ENCODE measurements at places on chromosomes 2 and 18.

DNA sequence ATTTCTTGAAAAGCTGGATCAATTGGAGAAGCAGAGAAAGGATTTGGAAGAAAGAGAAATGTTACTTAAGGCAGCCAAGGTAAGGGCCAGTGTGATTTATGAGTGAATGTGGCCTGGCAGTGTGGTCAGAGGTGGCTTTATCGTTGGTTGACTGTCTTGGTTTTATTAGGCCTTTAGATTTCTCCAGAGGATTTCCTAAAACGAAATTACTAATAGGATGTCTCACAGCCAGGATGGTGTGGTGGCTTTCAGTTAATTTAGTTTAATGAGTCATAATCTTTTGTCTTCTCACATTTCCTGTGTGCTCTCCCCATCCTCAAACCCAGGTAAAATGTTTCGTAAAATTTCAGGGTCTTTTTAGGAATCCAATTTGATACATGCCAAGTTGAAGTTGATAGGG, 100.8 kb downstream of the TAF4B start:
- DNase-seq = no peak

DNA sequence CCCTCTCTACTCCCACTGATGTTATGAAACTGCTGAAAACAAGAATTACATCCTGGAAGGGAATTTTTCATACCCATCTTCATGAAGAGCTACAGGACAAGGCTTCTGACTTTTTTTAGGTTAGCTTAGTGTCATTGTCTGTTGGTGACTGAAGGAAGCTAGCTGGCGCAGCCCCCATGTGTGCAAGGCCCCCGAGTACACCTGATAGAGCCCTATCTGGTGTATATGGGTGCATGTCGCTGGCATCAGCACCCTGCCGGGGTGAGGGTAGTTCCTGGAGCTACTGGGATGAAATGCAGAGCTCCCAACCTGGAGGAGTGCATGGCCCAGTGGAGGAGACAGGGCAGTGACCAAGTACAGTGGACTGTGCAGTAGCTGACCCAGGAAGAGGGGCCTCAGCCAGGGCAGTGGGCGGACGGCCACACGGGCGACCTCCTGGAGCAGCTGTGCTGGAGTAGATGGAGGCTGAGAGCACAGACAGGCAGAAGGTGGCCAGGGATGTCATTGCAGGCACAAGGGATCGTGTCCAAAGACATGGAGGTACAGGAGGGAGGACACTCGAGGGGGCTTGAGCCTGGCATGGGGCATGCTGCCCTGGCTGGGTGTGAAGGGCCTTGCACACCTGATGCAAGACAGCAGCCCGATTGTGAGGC, 12.1 kb downstream of the IMPA2 start:
- no peak for DNase-seq

- peak; percentile 88 for DNase-seq
Measured at GRCh38 chr2:96265349-96265839, 403 bp downstream of the TMEM127 start.

GRCh38 chr2:210954386-210954907, 398.0 kb downstream of the CPS1 start:
- peak; percentile 75 for DNase-seq

DNA sequence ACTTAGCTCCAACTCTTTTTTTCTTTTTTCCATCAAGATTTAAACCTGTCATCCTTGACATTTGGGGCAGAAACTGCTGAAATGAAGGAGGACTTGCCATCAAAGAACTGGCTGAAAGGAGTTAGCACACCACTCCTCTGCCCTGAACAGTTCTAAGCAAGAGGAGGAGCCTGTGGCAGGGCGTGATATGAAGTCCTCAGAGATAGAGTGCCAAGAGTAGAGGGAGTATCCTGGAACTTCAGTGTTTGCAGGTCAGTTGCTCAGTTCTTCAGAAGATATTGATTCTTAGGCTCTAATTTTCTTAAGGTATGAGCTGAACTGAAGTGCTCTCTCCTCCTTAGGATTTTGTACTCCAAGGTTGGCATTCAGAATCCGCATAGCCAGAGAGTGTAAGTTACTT, 15.2 kb downstream of the NABP1 start:
- no peak for DNase-seq

DNA sequence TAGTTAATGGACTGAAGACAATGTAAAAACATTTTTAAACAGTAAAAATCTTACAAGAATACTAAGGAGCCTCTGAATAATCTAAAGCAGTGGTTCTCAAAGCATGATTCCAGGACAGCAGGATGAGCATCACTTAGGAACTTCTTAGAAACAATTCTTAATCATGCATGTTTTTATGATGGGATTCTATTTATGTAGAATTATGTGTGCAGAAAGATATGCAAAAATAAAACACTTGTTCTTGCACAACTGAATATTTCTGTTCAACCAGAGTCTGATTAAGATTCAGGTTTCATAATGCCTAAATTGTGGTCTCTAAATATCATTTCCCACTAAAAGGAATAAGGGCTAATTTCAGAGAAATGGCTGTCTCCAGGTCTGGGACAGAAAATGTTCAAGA, 69.2 kb upstream of the MTIF2 start:
- DNase-seq = no peak

- no peak for DNase-seq
Measured at GRCh38 chr18:37222354-37222998, 343.1 kb downstream of the CELF4 start.

GRCh38 chr2:60446413-60447267, 106.8 kb downstream of the BCL11A start:
- DNase-seq = no peak

DNA sequence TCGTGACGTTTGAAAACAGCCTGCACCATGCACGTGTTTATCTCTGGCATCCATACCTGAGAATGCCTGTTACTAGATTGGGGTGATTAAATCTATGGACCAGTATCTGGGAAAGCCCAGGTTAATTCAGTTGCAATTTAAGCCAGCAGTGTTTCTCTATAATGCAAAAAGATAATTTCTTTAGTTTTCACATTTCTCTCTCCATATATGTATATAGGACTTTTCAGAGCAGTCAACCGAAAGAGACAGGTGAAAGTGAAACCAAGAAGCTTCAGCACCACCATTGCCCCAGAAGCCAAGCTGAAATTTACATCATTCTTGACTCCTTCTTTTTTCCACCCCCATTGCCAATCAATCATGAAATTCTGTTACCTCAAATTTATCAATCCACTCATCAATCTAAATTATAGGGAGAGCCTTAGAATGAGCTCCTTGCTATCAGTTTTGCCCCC, 2.7 kb upstream of the LRP2 start:
- DNase-seq = no peak

- no peak for DNase-seq
Measured at GRCh38 chr2:68620772-68621171, 22.6 kb upstream of the PROKR1 start.

DNA sequence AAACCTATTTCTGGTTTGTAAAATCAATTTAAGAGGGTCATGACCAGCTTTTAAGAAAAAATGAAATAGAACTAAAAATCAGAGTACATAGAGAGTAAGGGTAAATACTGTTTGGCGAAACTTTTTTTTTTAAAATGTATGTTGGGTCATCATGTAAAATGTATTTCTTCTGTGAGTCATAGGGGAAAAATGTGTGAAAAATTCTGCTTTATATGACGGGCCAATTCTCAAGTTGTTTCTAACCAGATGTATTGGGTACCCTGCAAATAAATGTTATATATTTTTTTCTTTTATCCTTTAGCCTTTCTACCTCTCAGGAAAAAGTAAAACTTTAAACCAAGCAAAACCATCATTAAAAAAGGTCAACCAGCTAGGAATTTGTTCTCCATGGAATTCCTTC, 13.9 kb downstream of the AFTPH start:
- no peak for DNase-seq

GRCh38 chr2:136666-137065, 90.4 kb upstream of the FAM110C start:
- no peak for DNase-seq

GRCh38 chr18:23887493-23887892, 127.1 kb upstream of the TTC39C start:
- peak; percentile 30 for DNase-seq

DNA sequence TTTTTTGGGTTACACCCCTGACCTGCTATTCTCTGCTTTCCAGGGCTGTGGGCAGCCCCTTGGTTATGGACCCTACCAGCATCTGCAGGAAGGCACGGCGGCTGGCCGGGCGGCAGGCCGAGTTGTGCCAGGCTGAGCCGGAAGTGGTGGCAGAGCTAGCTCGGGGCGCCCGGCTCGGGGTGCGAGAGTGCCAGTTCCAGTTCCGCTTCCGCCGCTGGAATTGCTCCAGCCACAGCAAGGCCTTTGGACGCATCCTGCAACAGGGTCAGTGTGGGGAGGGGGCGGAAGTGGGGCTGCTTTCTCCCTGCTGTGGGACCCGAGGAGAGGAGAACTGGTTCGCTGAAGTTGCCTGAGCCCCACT, 9.7 kb upstream of the WNT10A start:
- no peak for DNase-seq

GRCh38 chr2:177029075-177029474, 183.5 kb upstream of the HNRNPA3 start:
- DNase-seq = no peak

DNA sequence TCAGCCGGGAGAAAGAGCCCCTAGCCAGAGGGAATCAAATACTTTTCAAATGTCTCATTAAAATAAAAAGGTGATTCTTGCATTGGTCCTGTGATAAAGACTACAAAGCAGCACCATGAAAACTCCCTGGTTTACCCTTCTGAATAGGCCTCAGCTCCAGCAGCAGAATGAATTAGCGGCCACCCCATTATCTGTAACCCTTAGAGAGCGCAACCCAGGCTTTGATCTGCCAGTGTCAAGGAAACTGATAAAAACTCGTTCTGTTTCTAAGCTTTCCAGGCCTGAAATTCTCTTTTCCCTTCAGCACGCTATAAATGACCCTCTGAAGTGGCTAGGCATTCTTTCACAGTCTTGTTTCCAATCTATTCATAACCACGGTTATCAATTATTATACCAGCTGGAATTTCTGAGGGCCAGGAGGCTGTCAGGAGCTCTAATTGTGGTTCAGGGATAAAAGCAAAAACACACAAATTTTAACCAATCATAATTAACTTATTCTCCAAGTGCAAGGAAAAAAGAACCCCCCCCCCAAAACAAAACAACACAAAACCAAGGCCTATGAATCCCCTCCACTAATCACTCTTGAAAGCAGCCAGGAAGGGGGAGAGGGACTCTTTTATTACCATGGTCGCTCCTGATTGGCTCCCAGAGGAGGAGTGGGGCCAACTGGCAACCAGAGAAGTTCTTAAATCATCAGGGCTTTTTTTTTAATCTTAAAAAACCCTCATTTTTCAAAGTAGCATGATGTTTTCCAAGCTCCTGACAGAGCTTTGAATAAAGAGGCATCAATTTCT, 258.9 kb downstream of the CYRIA start:
- no peak for DNase-seq

GRCh38 chr2:85659324-85659981, 8.5 kb downstream of the SFTPB start:
- no peak for DNase-seq

DNA sequence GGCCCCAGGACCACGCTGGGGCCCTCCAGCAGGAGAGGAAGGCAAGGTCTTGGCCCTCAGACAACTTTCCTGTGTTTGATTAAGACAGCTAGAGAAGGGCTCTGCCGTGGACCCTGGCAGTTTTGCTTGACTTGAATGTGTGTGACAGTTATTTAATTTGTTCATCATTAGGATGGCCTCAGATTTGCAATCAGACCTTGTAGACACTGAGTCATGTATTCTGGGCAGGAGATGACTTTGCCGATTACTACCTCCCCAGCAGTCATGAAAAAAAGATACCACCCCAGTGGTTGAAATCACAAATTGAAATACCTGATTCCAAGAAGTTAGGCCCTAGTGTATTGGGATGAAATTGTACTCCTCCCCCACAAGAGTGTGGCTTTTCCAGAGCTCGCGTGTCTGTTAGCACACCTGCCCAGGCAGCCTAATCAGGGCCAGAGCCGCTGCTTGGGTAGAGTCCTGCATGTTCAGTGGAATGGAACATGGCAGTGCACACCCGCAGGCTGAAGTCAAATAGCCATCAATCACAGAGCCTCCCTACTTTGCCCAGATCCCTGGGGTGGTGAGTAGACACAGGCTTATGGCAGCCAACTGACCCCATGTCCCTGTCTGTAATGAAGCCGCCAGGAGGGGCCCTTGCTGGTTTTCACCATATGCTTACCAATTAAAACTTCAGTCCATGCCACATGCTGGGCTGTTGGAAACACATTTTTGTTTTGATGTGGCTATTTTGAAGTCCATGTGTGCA, 122.5 kb downstream of the TPGS2 start:
- no peak for DNase-seq

All from SK-N-SH (cell line).